Peyer's patch (tissue), 4 donors: ENCODE measurements at places on chromosomes 2 and 18. TPM values are rescaled to one million over a fixed set of nuclear protein-coding genes. Genes with fewer than 3 reads are reported as not detected.

Gene CCL20
- total RNA-seq, result 4.0 TPM

Gene SERPINB12
- total RNA-seq, result not detected

Gene COL4A4
- 0.67 TPM for total RNA-seq

Gene MERTK
- total RNA-seq, result 8.6 TPM

Gene NAT8
- total RNA-seq, result 8.5 TPM

Gene LHCGR
- total RNA-seq, result not detected

Gene MFF
- total RNA-seq, result 182 TPM

Gene RALBP1
- 32.9 TPM for total RNA-seq

Gene LIPG
- total RNA-seq, result 26.0 TPM

GRCh38 chr2:6832596-6833299, 33.0 kb downstream of the CMPK2 start:
- no peak for DNase-seq

DNA sequence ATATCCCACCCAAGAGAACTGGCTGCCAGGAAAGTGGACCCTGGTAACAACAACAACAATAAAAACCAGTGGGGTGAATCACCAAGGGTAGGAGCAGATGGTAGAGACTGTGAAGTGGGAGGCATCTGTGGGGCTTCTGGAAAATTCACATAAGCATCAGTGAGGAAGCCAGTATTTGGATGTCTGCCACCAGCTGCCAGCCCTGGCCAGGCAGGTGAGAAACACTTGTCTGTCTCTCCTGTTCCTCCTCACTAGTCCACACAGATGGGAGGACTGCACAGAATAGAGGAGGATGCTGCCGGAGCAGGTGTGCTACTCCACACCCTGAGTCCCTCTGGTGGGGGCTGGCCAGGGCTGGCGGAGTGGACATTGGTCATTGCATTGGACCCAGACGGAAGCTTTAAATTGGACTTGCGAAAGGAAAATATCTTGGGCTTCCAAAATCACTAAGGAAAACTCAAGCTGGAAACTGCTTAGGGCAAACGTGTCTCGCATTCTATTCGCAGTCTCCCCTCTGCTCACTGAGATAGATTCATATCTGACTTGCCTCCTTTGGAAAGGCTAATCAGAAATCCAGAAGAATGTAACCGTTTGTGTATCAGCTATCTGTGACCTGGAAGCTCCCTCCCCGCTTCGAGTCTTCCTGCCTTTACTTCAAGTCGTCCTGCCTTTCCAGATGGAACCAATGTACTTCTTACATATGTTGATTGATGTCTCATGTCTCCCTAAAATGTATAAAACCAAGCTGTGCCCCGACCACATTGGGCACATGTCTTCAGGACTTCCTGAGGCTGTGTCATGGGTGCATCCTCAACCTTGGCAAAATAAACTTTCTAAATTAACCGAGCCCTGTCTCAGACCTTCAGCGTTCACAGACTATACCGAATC, 69.1 kb downstream of the NAB1 start:
- no peak for DNase-seq

- no peak for DNase-seq
These were observed 155.5 kb downstream of the CTIF start for GRCh38 chr18:48694295-48694694.

DNA sequence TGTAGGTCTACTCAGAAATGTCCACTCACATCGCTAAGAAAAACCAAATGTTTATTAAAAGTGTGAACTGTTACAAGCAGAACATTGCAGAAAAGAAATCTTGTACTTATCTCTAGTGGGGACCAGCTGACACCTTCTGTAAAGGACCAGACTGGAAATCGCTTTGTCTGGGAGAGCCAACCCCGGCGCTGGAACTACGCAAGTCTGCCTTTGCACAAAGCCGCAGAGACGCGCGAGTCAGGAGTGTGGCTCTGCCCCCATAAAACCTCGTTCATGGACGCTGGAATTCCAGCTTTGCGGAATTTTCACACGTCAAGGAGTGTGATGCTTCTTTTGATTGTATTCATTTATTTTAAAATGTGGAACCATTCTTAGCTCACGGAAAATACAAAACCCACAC, 141.9 kb upstream of the SALL3 start:
- DNase-seq, result no peak

DNA sequence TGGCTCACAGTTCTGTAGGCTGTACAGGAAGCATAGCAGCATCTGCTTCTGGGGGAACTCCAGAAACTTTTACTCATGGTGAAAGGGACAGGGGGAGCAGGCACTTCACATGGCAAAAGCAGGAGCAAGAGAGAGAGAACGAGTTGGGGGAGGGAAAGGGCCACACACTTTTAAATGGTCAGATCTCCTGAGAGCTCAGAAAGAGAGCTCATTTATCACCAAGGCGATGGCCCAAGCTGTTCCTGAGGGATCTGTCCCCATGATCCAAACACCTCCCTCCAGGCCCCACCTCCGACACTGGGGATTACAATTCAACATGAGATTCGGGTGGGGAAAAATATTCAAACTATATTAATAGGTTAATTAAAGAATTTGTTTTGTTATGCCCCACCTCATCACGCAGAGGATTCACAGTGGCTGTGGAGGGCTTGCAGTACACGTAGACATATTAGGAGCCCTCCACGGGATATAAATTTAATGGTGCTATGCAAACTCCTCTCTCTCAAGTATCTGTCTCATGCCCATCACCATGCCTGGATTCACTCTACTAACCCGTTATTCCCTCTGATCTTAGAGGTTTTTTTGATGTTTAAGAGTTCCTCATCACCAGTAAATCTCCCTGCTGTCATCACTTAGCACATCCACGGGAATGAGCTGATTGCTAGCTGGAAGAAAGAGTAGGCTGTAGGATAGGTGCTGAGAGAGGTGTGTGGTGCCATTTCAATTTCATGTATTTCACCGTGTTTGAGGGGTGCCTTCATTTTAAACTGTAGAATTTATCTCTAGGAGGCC, 84.5 kb upstream of the ARHGAP28 start:
- DNase-seq, result no peak

DNA sequence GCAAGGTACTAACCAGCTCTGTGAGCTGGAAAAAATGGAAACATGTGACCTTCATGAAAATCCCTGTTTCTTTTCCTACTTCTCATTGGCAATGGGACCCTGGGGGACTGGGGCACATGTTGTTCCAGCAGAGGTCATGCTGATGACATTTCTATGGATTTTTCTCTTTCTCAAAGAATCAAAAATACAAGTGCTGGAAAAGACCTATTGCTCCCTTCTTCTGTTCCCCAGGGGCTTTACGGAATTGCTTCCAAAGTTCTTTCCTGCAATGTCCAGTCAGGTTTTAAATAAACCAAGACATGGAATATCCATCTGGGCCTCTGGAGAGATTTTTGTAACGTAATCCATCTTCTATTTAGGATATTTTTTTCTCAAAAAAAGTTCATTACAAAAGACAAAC, 1006.1 kb upstream of the CELF4 start:
- DNase-seq, result no peak

- DNase-seq, result peak; percentile 91
These were observed at the start of gene SP140 for GRCh38 chr2:230225486-230225885. SP140 (plus strand) TSS chr2:230225736; CDS start chr2:230225845, 109 bp downstream.

GRCh38 chr18:41262688-41263087, 692.3 kb upstream of the PIK3C3 start:
- DNase-seq, result no peak

DNA sequence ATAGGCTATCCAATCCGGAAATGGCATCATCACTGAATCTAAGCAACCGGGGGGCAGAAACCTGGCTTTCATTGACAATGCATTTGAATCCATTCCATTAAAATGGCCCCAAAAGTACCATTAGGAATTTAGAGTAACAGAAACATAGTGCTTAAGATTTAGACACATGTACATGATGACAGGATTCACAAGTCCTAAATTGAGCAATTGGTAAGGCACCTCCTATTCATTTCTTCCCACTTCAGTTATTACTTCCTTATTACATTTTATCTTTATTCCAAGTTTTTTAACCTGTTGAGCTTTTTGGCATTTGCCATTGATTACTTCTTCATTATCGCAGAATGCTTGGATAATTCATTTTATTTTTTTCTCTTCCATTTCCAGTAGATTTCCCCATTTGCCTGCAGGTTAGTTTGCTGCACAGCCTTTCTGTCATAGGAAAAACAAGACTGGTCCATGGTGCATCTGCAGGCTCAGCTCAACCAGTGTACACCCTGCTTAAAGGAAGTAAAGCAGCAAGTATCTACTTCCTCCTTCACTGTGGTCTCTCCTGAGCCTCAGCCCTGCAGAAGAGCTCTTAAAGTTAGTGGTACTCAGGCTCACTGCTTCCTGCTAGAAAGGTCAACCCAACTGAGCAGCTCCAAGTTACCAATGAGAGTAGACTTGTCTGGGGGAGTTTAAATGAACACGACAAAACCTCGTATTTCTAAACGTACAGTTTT, 89.2 kb downstream of the DOCK10 start:
- peak; percentile 68 for DNase-seq

- DNase-seq, result no peak
These were observed 66.5 kb downstream of the DTNB start for GRCh38 chr2:25606892-25607291.

DNA sequence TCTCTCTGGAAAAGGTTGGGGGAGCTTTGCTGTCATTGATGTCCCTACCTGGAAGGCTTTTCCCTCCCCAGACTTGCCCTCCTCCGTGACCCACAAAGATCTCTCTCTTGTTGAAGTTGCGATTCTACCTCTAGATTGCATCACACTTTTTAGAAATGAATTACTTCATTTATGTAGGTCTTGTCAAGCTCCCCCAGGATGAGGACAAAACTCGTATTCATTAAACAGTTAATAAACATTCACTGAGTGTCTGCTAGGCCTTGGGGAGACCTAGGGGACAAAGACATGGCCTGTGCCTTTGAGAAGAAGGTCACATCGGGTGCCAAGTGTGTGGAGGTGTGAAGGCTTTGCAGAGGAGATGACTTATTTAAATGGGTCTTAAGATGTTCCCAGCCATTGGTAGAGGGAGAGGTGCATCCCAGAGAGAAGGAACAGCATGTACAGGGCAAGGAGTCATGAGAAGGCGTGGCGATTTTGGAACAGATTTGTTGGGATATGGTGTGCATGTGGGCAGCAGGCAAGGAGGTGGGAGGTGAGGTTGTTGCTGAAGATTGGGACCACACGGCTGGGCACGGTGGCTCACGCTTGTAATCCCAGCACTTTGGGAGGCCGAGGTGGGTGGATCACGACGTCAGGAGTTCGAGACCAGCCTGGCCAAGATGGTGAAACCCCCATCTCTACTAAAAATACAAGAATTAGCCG, 9.8 kb upstream of the YWHAQ start:
- no peak for DNase-seq

- DNase-seq, result no peak
These were observed 7.2 kb upstream of the CRYGB start for GRCh38 chr2:208153156-208153555.

DNA sequence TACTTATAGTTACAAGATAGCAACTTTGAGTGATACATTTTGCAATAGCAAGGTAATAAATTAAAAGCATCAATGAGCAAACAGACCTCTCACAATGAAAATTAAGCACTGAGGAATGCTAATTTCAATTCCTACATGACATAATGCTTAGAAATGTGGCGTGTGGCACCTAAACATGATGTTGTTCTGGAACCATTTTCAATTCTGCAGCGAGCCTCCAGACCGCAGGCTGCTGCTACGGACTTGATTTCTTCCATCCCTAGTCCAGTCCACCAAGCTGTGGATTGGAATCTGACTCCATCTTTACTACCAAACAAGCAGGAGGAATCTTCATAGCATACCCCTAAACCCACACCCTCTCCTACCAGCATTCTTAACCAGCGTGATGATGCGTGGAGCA, 58.7 kb upstream of the ZNF397 start:
- no peak for DNase-seq

GRCh38 chr2:224793946-224794345, 77.8 kb upstream of the CCDC195 start:
- no peak for DNase-seq

GRCh38 chr2:112054847-112055729, at the start of gene TMEM87B:
TMEM87B (plus strand) TSS chr2:112055269; CDS start chr2:112055592, 323 bp downstream.
- peak; percentile 98 for DNase-seq
